Vagina (tissue), 2 donors: ENCODE measurements at places on chromosomes 4 and X.

GRCh38 chrX:9644335-9644734, 121.3 kb downstream of the GPR143 start:
- DNase-seq, result no peak

GRCh38 chrX:19162851-19163250, 40.6 kb upstream of the ADGRG2 start:
- no peak for DNase-seq

DNA sequence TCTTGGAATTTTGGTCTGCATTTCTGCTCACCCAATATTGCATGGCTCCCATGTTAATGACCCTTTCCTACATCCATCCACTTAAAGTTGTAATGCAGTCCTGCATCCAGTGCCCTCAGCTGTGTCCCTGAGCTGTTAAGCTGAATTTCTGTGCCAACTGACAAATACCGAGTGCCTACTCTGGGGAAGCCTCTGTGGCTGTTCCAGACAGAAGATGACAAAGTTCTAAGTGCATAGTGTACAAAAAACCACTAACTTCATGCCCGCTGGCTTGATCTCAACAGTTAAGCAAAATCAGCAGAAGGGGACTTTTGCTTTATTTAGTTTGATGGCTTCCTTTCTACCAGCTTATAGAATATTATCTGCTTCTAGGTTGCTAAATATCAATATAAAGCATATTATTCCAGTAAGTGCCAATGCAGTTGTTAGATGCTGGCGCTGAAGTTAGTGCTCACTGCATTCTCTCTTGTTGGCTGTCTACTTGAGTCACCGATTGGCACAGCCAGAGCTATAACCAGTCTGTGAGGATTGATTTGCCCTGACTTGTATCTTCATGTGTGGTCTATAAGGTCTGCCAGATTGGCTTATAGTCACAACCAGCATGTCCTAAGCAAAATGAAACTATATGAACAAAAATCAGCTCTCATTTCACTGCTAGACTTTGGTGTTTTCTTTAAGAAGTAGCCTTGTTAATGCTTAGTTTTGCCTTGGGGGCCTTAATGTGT, 98.9 kb downstream of the KLHL8 start:
- no peak for DNase-seq

DNA sequence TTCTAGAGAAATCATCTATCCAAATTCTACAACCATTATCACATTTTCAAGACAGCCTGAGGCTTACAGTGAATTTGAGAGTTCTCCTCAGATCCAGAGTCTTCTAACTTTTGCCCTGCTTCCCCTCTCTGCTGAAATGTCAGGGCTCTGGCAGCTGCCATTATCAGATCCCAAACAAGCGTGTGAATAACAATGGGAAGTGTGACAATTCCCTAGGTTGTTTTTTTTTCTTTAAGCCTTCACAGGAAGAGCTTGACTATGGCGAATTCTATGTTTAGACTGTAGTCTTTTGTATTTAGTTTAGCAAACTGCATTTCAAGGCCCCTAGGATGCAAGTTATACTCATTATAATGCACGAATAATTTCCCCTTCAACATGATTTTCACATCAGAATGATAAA, 61.3 kb upstream of the KDR start:
- no peak for DNase-seq

DNA sequence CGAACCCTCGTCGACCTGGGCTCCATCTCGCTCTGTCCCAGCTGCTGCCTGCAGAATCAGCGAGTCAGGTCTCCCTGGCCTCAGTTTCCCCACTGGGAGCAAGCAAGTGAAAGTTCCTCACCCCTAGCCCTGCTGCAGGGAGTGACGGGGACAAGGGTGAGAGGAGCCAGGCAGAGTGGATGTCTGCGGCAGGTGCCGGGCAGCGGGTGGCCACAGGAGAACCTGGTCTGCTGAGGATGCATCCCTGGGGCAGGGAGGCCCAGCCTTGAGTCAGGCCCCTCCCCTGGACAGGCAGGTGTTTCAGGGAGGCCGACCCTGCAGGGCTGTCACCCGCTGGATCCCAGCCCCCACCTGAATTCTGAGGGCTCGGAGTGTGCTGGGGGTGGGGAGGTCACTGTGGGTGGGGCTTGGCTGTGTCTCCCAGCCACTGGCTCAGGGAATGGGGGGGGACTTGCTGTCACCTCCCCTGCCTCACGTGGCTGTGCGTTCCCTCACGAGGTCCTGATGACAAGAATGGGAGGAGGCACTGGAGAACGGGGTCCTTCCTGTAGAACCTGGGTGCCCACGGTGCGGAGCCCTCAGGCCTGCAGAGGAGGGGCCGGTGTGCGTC, 33.2 kb downstream of the LRPAP1 start:
- no peak for DNase-seq

DNA sequence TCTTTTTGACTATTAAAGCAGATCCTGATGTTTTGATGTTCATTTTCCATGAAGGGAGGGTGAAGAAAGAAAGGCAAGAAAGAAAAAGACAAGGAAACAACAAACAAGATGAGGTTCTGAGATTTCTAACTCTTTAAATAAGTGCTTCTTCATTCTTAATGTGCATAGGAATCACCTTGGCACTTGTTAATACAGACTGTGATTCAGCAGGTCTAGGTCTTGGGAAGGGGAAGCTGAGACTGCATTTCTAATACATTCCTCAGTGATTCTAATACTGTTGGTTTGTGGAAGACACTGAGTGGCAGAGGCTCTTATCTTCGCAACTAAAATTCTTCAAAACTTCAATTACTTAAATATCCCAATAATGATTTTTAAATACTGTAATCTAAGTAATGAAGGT, 95.2 kb upstream of the NAP1L5 start:
- DNase-seq, result no peak

DNA sequence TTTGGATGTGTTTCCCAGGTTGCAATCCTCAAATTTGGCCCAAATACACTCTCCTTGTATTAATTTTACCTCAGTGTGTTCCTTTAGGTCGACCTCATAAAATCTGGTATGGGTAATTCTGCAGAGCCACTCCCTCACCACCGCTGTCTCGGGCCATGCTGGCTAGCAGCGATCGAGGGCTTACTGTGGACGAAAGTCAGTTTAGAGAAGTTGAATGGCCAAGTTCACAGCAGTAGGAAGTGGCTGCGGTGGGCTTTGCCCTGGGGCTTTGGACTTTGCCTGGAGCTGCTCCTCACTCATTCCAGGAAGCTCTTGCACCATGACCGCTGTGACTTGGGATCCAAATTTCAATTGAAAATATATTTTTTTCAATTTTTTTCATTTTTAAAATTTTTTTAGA, 19.6 kb downstream of the TMEM187 start:
- no peak for DNase-seq

- no peak for DNase-seq
Observed at GRCh38 chrX:16312761-16313623, 145.7 kb downstream of the MAGEB17 start.

GRCh38 chr4:108811486-108811885, 48.6 kb upstream of the ETNPPL start:
- no peak for DNase-seq

- DNase-seq, result no peak
Observed at GRCh38 chr4:142558851-142559250, 287.2 kb downstream of the INPP4B start.

GRCh38 chr4:14545807-14546206, 456.5 kb upstream of the CPEB2 start:
- DNase-seq, result no peak

DNA sequence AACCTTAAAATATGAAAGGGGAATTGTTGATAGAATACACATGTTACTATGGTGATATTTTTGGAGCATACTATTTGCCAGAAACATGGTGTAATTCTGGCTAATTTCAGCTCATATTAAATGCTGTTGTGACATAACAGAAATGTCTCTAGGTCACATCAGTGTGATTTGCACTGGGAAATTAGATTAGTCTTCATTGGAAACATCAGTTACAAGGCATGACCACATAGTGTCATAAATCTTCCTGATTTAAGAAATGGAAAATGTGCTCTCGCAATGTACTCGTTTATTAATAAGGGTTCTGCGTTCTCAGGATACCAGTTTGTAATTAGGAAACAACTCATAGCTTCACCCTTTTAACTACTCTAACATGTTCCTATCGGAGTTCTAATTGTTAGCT, 72.9 kb upstream of the GYPA start:
- DNase-seq, result no peak

- no peak for DNase-seq
Observed at GRCh38 chr4:37890801-37891259, at the start of gene TBC1D1. TSS of gene TBC1D1 (plus strand) at chr4:37891084. CDS start at chr4:37902096, 11,012 bp downstream.

DNA sequence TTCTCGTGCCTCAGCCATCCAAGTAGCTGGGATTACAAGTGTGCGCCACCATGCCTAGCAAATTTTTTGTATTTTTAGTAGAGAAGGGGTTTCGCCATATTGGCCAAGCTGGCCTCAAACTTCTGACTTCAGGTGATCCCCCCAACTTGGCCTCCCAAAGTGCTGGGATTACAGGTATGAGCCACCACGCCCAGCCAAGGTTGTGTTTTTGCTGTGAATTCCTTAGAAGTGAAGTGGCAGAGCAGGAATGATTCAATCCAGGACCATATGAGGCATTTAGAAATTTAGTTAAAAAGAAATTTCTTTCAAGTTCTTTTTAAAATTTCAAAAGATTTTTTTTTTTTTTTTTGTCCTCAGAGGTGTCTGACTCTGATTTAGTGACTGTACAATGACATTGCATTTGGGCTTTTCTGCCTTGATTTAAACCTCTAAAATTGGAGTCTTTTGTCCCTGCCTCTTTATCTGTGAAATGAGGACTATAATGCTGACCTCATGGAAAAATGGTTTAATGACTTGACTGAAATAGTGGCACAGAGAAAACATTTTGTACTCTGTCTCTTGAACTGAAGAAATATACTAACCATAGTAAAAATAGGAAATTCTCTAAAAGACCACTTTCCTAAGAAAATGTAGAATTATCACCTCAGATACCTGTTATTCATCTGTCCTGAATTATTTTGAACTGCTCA, 59.9 kb downstream of the CXCL13 start:
- DNase-seq, result no peak

DNA sequence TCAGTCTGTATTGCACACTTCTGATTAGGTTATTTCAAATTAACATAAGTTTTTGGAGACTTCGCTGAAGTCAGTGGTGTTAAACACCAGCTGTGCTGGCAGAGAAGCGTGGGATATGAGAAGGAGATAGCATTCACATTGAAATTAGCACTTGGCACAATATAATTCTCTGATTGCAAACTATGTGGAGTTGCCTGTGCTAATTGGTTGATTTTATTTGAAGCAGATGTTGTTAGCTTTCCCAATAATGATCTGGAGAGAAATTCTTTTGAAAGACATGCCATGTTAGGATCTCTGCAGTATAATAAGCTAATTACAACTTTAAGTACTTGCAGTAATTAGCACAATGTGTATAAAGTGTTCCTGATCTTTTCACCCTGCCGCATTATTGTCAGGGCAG, 367.4 kb upstream of the ARX start:
- DNase-seq, result no peak
